HCT116 (cell line): ENCODE measurements at places on chromosomes 5 and 9.

GRCh38 chr5:36638056-36638455 is 31.6 kb downstream of the SLC1A3 start:
- DNase-seq: no peak

DNA sequence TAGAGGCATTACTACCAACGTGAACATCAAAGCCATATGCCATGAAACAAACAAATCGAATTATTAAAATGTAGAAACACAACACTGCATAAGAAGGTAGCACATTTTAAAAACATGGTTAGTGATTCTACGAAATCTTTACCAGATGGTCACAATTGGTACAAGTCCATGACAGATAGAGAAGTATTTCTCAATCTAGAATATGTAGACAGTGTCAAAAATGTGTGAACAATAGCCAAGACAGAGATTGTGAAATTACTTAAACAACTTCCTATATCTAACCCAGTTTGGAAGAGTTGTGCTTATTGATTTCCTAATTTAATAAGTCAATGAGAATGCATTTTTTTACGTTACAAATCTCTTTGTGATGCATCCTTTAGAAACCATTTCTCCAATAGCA is 1121.6 kb downstream of the MAT2B start:
- no peak for DNase-seq

GRCh38 chr9:98455256-98456155 is 200.1 kb upstream of the TBC1D2 start:
- no peak for DNase-seq

DNA sequence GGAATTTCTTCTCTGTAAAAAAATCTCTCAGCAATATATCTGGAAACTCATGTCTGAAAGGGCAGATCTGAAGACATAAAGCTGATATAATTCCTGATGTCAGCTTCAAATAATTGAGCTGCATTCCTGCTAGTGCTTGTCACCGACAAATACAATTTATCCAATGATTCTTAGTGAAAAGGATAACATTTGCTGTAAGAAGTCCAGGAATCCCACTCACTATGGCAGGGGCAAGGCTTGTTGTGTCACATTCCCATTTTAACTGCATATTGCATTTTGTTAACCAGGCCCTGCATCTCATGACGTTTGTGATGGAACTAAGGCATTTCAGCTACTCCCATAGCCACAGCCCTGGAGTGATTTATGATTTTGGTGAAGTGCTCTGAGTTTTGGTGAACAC is 160.1 kb upstream of the DAB2 start:
- DNase-seq: no peak

- DNase-seq: no peak
Measured at GRCh38 chr5:117204926-117205869, 630.6 kb upstream of the SEMA6A start.
